ENCODE measurements at places on chromosomes 4 and X.

DNA sequence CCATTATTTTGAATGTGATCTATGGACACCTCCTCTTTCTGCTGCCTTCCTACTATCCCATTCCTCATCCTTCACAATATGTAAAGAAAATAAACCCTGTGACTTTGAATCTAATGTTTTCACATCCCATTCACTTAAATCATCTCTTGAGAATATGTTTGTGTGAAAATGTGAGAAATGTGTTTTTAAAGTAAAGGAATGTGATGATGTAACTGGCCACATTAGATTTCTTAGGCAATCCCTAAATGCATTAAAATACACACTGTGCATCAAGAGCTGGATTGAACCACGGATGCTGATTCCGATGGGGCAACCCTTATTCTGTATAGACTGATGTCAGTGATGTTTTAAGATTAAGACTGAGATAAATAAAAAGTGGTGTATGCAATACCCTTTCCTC is 558.9 kb upstream of the TENM3 start:
- no peak for DNase-seq

DNA sequence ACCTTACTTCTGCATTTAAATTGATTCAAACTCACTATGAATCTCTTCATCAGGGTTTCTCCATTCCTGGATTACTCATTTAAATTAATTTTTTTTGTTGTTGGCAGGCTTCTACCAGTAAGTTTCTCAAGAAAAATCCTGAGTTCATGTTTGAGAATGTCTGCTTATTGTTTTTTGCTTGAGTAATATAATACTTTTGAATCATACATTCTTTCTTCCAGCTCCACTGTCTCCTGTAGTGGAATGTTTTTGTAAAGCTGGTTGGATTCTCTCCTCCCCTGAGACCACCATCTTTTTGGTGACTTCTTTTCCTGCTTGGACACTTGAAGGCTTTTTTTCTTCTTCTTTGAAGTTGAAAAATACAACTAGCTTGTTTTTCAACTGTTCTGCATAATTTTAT is 4.3 kb upstream of the MID1IP1 start:
- DNase-seq = no peak

DNA sequence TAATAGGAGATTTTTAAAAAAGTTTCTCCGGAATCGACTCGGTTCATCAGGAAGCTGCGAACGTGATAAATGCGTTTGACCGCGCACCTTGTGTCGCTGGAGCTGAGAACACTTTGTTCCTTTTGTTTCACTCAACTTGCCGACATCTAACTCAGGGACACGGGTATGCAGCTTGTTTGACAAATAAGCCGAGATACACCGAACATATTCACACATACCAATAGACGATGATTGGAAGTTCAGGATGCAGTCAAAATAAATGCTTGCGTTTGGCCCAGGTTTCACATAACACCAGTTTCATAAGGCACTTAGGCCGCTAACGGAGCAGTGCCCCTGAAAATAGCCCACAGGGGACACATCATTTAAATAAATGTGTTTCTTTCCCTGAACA is 932 bp upstream of the SHISA3 start:
- DNase-seq = no peak

GRCh38 chr4:83317671-83318070 is 17.0 kb downstream of the HPSE start:
- DNase-seq = no peak

DNA sequence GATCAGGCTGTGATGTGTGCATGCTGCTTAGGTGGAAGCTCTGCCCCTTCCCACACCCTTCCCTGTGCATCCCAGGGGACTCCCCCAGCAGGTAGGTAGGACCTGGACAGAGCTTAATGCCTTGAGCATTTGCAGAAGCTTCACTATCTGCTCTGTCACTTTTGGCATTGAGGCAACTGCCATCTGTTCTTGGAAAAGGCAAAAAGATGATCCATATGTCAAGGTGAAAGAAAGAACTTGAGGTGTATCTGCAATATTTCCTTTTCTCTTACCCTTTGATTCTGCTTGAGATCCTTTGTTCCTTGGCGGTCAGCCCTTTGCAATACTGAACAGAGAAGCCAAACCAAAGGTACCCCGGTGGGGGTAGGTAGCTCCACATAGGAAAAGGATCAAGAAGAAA is 37.1 kb upstream of the TBC1D9 start:
- no peak for DNase-seq

DNA sequence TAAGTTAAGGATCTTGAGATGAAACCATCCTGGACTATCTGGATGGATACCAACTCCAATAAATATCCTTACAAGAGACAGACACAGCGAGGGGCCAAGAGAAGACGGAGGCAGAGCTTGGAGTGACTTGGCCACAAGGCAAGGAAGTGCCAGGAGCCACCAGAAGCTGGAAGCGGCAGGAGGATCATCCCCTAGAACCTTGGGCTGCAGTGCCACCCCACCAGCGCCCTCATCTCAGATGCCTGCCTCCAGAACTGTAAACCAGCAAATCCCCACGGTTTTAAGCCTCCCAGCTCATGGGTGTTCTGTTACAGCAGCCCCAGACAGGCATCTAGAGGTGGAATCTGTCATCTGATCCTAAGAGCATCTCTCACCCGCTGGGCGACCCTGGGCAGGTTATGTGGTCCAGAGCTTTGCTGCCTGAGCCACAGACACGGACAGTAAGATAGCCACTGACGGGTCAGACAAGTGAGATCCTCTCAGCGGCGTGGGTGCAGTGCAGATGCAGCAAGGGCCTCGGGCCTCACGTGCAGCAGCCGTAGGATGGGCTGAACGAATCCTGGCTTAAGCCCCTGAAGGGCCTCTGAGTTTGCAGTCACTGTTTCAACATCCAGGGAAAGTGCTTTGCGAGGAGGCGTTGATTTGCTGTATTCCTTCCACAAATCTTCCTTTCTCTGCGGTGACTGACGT is 25.1 kb upstream of the MXD4 start:
- no peak for DNase-seq

GRCh38 chr4:94804650-94805049 is 46.9 kb downstream of the BMPR1B start:
- DNase-seq = no peak

DNA sequence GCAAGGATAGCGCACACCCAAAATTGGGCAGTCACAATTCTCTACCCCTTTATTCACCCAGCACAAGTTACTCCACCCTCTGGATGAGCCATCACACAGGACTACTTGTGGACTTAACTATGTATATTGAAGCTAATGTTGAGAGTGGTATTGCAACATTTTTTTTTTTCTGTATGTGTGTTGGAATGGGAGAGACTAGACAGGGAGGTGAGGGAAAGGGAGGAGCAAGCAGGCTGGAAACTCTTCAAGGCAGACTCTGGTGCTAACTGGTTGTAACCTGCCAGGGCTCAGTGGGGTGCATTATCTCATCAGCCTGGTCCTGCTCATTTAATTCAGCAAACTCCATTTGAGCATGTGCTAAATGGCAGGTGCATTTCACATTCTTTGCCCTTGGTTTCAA is 18.4 kb upstream of the CWH43 start:
- no peak for DNase-seq

DNA sequence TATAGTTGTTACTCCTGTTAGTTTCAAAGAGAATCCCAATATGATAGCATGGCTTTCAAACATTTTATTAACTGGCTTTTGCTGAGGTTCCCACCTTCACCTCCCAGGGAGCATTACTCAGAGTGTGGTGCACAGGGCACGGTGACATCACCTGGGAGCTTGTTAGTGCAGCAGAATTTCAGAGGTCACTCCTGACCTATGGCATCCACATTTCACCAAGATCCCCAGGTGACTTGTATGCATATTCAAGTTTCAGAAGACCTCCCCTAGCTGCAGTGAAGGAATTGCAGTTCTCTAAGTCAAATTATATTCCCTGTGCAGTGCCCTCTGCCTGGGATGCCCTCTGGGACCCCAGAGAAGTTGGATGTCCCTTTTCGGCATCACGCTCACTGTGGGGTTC is 29.7 kb upstream of the LNX1 start:
- no peak for DNase-seq

- DNase-seq = no peak
These were observed 536.8 kb upstream of the GALNT7 start for GRCh38 chr4:172631832-172632231.

DNA sequence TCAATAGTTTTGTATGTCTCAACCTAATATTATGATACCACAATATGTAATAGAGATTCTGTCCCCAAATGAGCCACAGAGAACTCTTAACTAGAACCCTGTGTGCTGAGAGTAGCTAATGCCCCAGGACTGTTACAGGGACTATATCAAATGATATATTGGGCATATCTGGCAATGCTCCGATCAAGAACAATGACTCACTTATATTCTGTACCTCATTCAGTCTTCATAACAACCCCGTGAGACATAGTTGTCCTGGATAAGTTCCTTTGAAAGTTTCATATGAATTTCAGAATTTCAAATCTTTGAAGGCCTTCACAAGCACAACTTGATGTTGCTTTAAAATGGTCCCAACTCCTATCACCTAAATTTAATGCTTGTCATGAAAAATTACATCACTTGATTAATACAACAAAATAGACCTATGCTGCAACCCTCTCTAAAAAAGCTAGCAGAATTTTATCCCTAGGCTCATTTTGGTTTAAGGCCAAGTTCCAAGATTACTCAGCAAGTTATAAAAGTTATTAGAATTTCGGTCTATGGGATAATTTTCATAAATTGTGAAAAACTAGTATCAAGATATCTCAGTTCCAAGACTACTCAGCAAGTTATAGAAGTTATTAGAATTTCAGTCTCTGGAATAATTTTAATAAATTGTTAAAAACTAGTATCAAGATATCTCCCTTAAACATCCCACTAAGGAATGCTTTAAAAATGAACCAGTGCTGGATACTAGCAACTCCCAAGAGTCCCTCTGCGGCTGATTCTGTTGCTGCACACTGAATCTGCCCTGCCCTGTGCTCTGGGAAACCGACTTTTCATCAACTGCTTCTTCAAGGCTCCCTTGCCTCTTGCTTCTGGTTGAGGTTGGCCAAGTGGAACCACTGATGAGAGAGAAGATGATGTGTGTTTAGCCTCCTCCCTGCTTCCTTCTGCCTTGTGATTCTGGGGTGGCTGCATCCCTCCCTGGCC is 6.0 kb upstream of the ANXA3 start:
- DNase-seq = no peak

DNA sequence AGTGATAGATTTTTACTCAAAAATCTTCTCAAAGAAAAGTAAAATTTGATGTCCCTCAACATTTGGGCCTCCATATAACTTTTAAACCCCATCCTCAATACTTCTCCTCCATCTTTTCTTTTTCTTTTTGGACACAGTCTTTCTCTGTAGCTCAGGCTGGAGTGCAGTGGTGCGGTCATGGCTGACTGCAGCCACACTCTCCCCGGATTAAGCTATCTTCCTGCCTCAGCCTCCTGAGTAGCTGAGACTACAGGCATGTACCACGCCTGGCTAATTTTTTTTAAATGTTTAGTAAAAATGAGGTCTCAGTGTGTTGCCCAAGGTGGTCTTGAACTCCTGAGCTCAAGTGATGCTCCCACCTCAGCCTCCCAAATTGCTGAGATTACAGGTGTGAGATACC is 33.1 kb downstream of the KDM6A start:
- DNase-seq = no peak

GRCh38 chr4:73087871-73088270 is 18.4 kb upstream of the COX18 start:
- DNase-seq = no peak

DNA sequence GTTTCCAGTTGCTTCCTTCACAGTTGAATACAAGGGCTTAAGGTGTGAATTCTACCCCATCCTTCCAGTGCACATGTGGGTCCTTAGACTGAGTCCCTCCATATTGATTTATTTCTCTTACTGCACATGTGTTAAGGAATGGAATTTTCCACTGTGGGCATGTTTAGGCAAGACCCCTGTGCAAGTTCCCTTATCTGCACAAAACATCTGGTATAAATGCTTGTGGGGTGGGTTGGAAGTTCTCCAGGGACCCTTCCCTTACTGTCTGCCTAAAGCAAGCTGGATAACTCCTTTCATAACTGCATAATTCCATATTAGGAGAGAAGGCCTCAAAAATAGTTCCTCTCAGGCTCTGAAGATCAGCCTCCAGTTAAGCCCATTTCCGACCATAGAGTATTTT is 570.9 kb downstream of the ADGRL3 start:
- no peak for DNase-seq

DNA sequence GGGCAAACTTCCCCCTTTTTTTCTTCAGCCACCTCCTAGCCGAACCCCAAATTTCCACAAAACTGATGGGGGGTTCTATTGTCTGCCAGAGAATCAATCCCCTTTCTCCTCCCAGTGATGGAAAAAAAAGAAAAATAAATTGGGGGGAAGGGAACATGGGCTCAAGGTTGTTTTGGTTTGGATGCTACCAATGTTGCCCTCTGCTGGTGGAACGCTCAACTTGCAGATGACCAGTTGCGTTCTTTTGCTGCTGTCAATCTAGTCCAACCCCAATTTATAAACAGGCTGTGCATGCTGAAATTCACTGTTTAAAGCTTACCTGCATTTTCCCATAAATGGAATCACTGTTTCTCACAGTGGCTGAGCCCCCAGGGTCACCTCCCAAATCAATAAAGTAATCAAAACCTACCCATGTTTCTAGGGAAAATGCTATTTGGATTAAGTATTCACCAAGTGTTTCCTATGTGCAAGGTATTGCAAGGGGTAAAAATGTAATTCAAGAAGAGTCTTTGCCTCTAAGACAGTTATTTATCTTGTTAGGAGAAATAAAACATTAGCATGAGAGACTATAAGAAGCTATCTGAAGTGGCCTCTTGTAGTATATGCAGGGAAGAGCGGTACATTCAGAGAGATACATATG is 116.7 kb upstream of the TMEM164 start:
- DNase-seq = peak; percentile 26

- DNase-seq = no peak
These were observed 20.4 kb upstream of the MAPK10 start for GRCh38 chr4:86380181-86380724.

DNA sequence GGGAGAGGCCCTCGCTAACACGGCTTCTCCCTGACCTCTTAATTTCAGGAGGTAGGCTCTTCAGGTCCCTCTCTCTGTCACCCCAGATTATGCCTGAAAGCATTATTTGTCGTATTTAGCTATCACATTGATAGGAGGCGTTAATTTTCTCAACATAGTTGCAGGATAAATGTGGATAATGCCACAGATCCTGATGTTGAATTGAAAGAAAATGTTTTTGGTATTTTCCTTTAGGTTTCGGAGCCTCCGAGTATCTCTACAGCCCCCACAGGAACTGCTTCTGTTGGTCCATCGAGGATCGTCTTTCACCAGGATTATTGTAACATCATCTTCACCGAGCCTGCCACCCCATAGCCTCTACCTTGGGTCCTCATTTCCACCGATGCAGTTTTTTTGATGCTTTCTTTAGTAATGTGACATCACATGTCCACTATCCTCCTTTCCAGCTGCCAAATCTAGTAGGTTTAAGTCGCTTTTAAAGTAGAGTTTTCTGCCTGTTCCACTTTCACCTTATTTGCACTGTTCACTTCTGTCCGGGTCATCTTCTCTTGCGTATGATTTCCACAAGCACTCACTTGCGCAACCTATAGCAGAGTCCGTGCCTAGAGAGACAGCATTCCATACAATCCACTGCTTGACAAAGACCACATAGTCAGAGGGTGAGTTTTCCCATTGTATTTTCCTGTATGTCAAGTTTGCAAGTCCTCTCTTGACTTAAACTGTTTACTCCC is 665 bp downstream of the TIGD2 start:
- no peak for DNase-seq

GRCh38 chr4:124591637-124592036 is 120.9 kb downstream of the ANKRD50 start:
- no peak for DNase-seq

Measured in NCI-H345 (cell line).